ENCODE measurements at places on chromosomes 4 and X. TPM values are rescaled to one million over a fixed set of nuclear protein-coding genes. Genes with fewer than 3 reads are reported as not detected.

XAGE2 gene
- not detected for total RNA-seq

PASD1 gene
- total RNA-seq: 0.09 TPM

DCAF8L2 gene
- total RNA-seq: not detected

MED12 gene
- 20.2 TPM for total RNA-seq

HSD17B13 gene
- total RNA-seq: 0.78 TPM

JADE1 gene
- 17.0 TPM for total RNA-seq

ETDB gene
- total RNA-seq: not detected

GC gene
- total RNA-seq: 0.82 TPM

TMPRSS11F gene
- 0.36 TPM for total RNA-seq

SYTL4 gene
- total RNA-seq: 9.1 TPM

TSPAN5 gene
- total RNA-seq: 42.0 TPM

PALLD gene
- total RNA-seq: 37.2 TPM

GABRE gene
- total RNA-seq: 16.5 TPM

MSMO1 gene
- 120 TPM for total RNA-seq

TMEM187 gene
- total RNA-seq: 4.6 TPM

XPNPEP2 gene
- not detected for total RNA-seq

SAGE1 gene
- not detected for total RNA-seq

CXCL1 gene
- 0.63 TPM for total RNA-seq

SHROOM3 gene
- total RNA-seq: 7.6 TPM

ARHGAP6 gene
- 3.7 TPM for total RNA-seq

FRG2 gene
- 0.16 TPM for total RNA-seq

DBET gene
- total RNA-seq: 0.09 TPM

TREX2 gene
- total RNA-seq: not detected

ARMCX4 gene
- total RNA-seq: 7.4 TPM

PTTG2 gene
- total RNA-seq: not detected

S100G gene
- not detected for total RNA-seq

BEX1 gene
- not detected for total RNA-seq

C4orf36 gene
- 2.0 TPM for total RNA-seq

TIGD4 gene
- 0.58 TPM for total RNA-seq

RAB41 gene
- total RNA-seq: not detected

All from motor neuron (in vitro differentiated cells).